Hematopoietic multipotent progenitor cell treated with erythropoietin and hydrocortisone succinate and interleukin-3 and kit ligand, for 4 days (in vitro differentiated cells): ENCODE measurements at places on chromosomes 5 and 9.
A peak's percentile ranks its signal among the peaks of the same experiment; 100 is the strongest.

DNA sequence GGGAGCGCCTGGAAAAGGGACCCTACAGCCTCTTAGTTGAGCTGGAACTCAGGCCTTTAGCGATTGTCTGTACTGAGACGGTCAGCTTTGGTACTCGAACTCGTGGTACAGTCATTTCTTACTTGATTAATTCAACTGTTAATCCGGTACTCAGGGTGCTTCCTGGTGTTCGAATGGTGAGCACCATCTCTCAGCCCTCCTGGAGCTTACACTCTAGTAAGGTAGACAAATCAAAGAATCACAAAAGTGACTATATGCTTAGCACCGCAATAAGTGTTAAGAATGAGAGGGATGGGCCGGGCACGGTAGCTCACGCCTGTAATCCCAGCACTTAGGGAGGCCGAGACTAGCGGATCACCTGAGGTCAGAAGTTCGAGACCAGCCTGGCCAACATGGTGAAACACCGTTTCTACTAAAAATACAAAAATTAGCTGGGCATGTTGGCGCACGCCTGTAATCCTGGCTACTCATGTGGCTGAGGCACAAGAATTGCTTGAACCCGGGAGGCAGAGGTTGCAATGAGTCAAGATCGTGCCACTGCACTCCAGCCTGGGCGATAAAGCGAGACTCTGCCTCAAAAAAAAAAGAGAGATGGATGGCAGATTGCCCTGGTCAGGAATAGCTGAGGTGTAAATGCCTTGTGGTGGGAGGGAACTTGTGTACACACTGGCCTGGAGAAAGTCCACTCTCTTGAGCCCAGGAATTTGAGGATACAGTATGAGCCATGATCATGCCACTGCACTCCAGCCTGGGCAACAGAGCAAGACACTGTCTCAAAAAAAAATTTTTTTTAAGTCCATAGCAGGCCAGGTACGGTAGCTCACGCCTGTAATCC lies 981 bp downstream of the TCOF1 start:
- no peak for DNase-seq

- no peak for DNase-seq
These were observed 118.8 kb downstream of the MTX3 start for GRCh38 chr5:79872291-79872690.

DNA sequence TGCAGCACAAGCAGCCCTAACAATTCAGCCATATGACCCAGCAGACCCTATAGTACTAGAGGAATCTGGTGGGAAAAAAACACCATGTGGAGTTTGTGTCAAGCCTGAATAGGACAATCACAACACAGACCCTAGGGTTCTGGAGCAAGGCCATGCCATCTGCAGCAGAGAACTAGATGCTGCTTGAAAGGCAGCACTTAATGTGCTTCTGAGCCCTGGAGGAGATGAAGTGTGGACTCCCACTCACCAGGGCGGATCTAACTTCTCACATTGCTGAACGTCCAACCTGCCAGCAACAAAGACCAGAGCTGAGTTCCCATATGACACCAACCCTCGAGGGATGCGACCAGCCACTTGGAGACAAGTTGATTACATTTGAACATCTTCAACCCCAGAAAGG lies 43.2 kb downstream of the GABBR2 start:
- DNase-seq = no peak

- DNase-seq = no peak
These were observed 2212.2 kb upstream of the ACO1 start for GRCh38 chr9:30172206-30172605.

DNA sequence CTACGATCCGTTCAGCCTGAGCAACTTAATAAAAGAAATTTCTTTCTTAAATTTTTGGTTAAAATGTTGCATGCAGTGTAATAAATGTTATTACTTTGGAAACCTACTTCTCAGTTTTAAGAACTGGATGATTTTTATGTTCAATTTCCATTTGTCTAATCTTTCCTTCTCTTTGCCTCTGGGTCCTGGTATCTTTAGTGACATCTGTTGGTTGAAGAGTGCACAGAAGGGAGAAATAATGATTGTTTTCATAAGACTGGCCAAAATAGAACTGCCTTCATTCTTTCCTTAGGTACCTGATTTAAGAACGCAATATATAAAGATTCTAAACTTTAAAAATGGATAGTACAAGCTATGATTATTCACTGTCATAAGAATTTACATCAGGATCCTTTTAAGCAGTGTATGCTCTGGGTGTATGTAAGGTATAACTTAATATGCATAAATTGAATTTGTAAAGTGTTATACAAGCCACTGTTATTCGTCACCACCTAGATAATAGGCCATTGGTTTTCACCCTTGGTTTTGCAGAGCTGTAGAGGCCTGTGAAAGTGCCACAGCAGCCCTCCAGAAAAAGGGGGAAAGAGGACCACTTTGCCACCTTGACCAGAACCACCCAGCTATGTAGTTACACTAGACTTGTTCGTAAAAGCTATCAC lies 82.8 kb upstream of the TLX3 start:
- peak; percentile 46 for DNase-seq

- no peak for DNase-seq
These were observed 142.7 kb downstream of the PIP5K1B start for GRCh38 chr9:68847765-68848164.

- DNase-seq = no peak
These were observed 5.6 kb downstream of the AMBP start for GRCh38 chr9:114072184-114073140.

DNA sequence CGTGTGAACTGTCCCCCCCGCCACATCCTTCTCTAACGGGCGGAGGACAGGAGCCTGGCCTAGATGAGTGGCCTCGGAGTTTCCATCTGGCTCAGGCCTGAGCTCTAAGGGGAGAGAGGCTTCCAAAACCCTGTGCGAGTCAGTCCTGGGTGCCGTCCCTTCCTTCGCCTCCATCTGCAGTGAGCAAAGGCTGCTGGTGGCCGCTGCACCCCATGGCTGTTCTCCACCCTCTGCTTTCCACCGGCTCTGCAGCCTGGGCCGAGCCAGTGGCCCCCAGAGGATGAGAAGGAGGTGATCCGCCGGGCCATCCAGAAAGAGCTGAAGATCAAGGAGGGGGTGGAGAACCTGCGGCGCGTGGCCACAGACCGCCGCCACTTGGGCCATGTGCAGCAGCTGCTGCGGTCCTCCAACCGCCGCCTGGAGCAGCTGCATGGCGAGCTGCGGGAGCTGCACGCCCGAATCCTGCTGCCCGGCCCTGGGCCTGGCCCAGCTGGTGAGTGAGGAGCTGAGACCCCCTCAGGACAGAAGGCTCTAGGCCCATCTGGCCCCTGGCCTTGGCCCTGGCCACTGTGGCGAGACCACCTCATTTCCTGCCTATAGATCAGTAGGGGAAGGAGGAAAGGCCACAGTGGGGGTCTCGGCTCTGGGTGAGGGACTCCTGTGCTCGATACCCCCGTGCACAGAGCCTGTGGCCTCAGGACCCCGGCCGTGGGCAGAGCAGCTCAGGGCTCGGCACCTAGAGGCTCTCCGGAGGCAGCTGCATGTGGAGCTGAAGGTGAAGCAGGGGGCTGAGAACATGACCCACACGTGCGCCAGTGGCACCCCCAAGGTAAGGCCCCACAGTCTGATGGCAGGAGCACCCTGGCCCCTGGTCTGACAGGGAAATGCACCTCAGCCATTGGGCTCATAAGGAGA lies 3.0 kb downstream of the PKN3 start:
- DNase-seq = no peak

DNA sequence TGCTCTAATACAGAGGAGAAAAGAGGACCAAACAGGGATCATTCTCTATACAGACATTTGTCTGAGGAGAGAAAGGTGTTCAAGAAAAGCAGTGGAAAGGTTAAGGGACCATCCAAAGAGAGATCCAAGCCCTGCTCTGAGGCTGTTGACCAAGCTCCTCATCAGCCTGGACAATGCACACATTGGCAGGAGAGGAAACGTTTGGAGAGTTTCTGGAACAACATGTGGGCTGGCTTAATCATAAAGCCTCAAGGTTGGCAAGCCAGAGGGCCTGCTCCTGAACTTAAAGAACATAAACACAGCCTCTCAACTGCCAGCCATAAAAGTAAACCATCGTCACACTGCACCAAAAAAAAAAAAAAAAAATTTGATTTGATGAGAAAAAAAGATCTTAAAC lies 184.4 kb upstream of the SLC12A2 start:
- no peak for DNase-seq

- DNase-seq = no peak
These were observed 27.2 kb upstream of the LAMC3 start for GRCh38 chr9:130981756-130982137.

GRCh38 chr5:13957032-13957645 lies 12.7 kb upstream of the DNAH5 start:
- DNase-seq = peak; percentile 70

DNA sequence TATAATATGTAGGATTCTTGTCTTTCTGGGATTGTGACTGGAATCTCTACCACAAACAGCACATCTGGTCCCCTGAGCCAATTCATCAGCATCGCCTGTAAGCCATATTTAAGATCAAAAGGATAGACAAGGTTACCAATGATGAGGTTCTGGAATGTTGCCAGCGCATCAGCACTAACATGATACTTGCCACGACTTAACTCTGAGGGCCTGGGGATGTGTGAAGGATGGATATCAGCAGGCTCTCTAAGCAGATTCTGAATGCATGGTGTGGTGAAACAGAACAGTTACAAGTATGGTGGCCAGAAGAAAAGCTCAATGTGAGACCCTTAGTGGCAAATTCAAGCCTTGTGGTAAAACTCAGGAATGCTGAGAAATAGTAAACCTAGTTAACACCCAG lies 143.0 kb downstream of the XRCC4 start:
- peak; percentile 4 for DNase-seq

- DNase-seq = peak; percentile 20
These were observed 2.4 kb downstream of the PCYOX1L start for GRCh38 chr5:149360272-149360671.

GRCh38 chr5:32445831-32446614 lies 1.5 kb upstream of the ZFR start:
- no peak for DNase-seq

- peak; percentile 71 for DNase-seq
These were observed 635 bp downstream of the FBN2 start for GRCh38 chr5:128537221-128537999.

GRCh38 chr5:55821731-55822512 lies 29.2 kb upstream of the IL31RA start:
- peak; percentile 2 for DNase-seq

- no peak for DNase-seq
These were observed 476.6 kb upstream of the TNC start for GRCh38 chr9:115594557-115594956.

GRCh38 chr5:21049901-21050300 lies 1061.9 kb upstream of the CDH18 start:
- DNase-seq = no peak

GRCh38 chr5:61141801-61142200 lies 20.5 kb downstream of the SMIM15 start:
- no peak for DNase-seq

GRCh38 chr5:148398698-148399121 lies 15.0 kb downstream of the FBXO38 start:
- no peak for DNase-seq

- DNase-seq = no peak
These were observed 42.4 kb downstream of the EXD3 start for GRCh38 chr9:137380606-137381005.

DNA sequence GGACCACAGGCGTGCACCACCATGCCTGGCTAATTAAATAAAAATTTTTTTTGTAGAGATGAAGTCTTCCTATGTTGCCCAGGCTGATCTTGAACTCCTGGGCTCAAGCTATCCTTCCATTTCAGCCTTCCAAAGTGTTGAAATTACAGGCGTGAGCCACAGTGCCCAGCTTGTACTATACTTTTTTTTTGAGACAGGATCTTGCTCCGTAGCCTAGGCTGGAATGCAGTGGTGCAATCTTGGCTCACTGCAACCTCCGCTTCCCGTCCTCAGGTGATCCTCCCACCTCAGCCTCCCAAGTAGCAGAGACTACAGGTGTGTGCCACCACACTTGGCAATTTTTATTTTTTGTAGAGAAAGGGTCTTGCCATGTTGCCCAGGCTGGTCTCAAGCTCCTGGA lies 5.3 kb upstream of the RAD23B start:
- no peak for DNase-seq

- no peak for DNase-seq
These were observed 50.1 kb downstream of the ADAMTS2 start for GRCh38 chr5:179294891-179295777.

DNA sequence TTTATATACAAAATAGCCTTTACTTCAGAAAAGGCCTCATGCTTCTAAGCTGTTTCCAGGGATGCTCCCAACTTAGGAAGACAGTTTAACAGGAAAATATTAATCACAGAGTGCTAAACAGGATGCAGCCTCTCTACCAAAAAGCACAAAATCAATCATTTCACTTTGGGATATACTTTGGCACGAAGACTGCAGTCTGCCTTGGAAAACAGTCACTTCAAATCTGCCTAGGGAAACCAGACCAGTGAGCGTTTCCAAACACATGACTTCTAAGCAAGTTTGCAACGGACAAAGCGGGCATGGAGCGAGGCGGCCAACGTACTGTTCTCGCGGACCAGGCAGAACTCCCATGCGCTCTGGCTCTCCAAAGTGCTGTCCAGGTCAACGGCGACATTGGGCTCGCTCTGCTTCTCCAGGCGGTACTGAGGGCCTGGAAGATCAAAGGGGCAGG lies 201.0 kb downstream of the MAPKAP1 start:
- no peak for DNase-seq

DNA sequence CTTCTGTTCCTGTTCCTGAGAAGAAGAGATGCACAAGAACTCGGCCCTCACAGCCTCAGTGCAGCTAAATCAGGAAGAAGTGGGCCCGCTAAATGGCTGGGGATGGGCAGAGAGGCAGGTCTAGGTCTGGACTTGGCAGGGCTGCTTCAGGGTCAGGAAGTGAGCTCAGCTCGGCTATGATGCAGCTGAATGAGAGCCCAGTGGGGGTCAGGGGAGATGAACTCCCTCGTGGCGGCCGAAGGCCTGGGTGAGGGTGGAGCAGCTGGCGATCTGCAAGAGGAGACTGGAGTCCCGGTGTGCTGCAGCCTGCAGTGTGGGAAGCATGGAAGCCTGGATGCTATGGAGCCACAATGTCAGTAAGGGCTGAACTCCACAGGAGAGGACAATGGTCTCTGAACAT lies 466.2 kb downstream of the SPOCK1 start:
- DNase-seq = no peak

DNA sequence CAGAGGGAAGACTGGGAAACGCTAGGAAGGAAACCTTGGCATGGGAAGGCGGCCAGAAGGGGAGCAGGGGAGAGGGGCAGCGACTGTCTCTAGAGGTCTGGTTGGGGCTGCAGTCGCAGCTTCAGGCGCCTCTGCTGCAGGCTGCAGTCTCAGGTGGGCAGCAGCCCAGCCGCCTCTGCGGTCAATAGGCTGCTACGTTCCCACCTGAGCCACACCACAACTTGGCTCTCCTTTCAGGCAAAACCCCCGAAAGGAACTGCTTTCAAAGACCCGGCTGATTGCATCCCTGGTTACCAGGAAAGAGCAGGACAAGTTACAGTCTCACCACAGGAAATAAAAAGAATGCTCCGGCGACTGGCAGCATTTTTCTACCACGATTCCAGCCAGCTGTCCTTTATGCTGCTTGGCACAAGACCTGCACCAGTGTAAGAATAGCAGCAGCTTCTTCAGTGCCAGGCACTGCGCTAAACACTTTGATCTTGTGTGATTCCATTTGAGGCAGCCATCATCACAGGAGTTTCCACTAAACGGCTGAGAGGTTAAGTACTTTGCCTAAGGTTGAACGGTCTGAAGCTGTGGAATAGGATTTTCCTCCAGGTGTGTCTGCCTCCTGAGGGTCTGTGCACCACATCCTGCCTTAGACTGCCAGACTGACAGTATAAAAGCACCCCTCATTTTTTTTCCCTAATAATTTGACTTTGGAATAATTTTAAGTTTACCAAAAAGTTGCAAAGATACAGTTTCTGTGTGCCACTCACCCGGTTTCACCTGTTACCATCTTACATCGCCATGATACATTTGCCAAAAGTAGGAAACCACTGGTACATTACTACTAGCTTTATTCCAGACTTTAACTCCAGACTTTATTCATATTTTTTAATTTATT lies 7.5 kb downstream of the RPS14 start:
- DNase-seq = peak; percentile 43
